ENCODE measurements at places on chromosomes 2 and 18.
A peak's percentile ranks its signal among the peaks of the same experiment; 100 is the strongest.

DNA sequence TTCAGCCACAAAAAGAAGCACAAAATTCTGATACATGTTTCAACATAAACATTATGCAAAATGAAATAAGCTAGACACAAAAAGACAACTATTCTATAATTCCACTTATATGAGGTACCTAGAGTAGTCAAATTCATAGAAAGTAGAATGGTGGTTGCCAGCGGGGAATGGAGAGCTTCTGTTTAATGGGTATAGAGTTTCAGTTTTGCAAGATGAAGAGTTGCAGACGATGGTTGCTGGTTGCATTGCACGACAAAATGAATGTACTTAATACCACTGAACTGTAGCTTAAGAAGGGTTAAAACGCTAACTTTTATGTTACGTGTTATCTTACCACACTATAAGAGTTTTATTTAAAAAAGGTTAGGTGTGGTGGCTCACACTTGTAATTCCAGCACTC is 13.5 kb downstream of the YWHAQ start:
- no peak for DNase-seq

DNA sequence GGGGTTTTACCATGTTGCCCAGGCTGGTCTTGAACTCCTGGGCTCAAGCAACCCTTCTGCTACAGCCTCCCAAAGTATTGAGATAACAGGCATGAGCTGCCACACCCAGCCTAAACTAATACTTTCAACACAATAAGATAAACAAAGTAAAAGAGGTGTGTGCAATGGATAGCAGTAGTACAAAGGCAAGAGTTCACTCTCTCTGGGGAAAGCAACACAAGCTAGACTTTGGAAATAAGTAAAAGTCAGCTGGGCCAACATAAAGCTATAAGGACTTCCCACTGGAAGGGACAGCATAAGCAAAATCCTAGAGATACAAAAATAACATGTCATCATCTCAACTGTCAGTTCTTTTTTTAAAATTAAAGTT is 5.2 kb upstream of the NOSTRIN start:
- DNase-seq: no peak

DNA sequence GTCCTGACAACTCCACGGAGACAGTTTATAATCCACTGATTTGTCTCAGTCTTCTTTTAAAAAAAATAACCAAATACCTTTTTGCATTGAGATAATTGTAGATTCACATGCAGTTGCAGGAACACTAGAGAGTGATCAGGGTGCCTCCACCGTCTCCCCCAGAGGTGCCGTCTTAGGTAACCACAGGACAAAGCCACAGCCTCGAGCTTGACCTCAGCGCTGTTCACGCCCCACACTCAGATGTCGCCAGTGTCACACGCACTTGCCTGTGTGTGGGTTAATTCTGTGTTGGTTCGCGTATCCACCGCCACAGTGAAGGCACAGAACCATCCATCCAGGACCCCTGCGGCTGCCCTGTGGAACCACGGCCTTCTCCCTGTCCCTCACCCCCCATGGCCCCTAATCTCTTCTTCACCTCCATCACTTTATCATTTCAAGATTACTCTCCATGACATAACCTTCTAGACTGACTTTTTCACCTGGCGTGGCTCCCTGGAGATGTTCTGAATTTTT is 295.0 kb upstream of the HDAC4 start:
- no peak for DNase-seq

DNA sequence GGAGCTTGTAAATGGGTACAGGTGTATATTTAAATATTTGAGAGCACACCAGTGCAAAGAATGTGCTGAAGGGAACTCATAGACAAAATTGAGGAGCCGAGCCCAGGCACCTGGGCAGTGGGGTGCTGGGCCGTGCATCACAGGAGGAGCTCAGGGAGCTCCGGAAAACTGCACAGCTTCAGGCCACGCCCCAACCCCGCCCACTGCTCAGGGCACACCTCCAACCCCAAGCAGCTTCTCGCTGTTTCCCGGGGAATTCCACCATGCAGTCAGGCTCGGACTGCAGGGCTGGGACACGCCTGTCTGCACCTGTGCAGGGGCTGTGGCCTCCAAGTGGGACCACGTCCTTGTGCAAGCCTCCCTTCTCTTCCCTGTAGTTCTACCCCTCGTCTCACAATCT is 243.0 kb downstream of the HDAC4 start:
- DNase-seq: peak; percentile 37

- no peak for DNase-seq
These were observed 414.1 kb upstream of the ID2 start for GRCh38 chr2:8267721-8268120.

- DNase-seq: no peak
These were observed 148.3 kb downstream of the PLEKHA3 start for GRCh38 chr2:178628605-178629004.

- no peak for DNase-seq
These were observed 136.7 kb upstream of the CXCR4 start for GRCh38 chr2:136254681-136255080.

DNA sequence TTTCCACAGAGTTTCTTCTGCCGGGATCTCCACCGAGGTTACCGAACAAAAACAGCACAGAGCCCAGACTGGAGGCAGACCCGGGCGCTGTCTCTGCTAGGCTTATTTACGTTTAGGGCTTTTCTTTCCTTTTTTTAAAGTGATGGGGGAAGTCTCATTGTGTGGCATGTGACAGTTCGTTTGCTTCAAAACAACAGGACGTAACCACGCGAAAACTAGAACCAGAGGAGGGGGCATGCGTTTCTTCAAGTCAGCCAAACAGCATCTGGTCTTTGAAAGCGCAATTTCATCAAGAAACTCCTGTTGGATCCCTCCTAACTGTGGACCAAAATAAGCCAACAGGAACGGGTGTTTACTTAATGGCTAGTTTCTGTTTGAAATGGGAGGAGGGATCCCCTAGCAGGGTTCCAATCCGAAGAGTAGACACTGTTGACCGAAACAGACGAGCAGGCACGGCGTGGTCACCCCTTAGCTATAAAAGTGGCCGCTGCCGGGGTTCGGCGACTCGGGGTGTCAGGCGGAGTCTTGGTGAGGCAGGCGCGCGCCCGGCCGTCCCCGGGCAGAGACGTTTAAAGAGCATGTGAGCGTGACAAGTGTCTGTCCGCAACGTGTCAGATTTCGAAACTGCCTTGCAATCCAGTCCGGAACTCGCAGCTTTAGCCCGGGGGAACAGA is 997 bp upstream of the TGIF1 start:
- peak; percentile 67 for DNase-seq
